Activated CD4-positive, alpha-beta T cell treated with anti-CD3 and anti-CD28 coated beads, Interleukin-2, amount 10 ng/mL, durations not matched to agents 24 days and 14 days (primary cell): ENCODE measurements at places on chromosomes 6 and 20.

DNA sequence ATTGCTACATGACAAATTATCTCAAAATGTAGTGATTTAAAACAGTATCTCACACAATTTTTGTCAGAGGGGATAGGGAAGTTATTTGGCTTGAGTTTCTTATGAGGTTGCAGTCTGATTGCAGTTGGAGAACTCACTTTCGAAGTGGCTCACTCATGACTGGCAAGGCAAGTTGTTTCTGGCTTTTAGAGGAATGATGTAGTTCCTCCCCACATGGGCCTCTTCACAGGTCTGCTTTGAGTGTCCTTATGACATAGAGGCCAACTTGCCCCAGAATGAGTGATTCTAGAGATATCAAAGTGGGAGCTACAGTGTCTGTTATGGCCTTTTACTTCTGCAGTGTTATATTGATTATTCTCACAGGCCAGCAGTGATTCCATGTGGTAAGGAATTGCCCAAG, 6.1 kb downstream of the DOP1A start:
- no peak for DNase-seq

GRCh38 chr6:108928650-108929049, 80.4 kb downstream of the ARMC2 start:
- no peak for DNase-seq

DNA sequence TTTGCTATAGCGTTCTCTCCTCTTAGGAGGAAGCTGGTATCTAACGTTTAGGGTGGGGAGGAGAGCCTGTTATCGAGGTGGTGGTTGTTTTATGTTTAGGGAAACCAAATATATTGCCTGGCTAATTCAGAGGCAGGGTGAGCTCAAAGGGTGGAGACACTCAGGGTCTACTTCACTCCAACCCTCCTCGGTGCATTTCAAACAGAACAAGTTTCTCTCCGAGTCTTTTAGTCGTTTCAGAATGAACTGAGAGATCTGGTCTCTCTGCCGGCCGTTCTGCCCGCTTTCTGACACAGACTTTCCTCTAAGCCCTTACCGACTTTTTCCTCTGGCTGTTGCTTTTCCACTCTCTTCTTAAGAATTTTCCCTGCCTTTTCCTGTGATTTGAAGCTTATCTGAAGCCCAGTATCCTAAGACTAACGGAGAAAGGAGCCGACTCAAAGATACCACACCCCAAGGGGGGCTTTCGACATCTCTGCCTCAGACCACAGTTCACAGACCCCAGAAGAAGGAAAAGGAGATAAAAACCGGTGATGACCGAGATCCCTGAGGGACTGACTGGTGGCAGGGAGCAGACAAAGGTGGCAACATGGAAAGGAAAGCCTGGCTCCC, 865 bp downstream of the STK38 start:
- DNase-seq: peak; percentile 78

- DNase-seq: no peak
Observed at GRCh38 chr6:335572-335971, 43.3 kb downstream of the DUSP22 start.

GRCh38 chr6:35007016-35007415, 118.0 kb downstream of the ANKS1A start:
- no peak for DNase-seq
